HCT116 (cell line): ENCODE measurements at places on chromosomes 4 and X. TPM values are rescaled to one million over a fixed set of nuclear protein-coding genes. Genes with fewer than 3 reads are reported as not detected.
A peak's percentile ranks its signal among the peaks of the same experiment; 100 is the strongest.

- DNase-seq = no peak
Measured at GRCh38 chrX:25941559-25942250, 196.4 kb upstream of the MAGEB18 start.

- peak; percentile 29 for DNase-seq
Measured at GRCh38 chr4:38621028-38621684, 42.8 kb upstream of the KLF3 start.

- no peak for DNase-seq
Measured at GRCh38 chr4:2402048-2402842, 16.2 kb downstream of the ZFYVE28 start.

GRCh38 chrX:137366018-137366633 is 199.8 kb upstream of the ZIC3 start:
- no peak for DNase-seq

Gene RRH
- total RNA-seq = 0.42 TPM

GRCh38 chr4:53527326-53527725 is 64.0 kb downstream of the LNX1 start:
- no peak for DNase-seq

Gene PF4V1
- total RNA-seq = not detected

DNA sequence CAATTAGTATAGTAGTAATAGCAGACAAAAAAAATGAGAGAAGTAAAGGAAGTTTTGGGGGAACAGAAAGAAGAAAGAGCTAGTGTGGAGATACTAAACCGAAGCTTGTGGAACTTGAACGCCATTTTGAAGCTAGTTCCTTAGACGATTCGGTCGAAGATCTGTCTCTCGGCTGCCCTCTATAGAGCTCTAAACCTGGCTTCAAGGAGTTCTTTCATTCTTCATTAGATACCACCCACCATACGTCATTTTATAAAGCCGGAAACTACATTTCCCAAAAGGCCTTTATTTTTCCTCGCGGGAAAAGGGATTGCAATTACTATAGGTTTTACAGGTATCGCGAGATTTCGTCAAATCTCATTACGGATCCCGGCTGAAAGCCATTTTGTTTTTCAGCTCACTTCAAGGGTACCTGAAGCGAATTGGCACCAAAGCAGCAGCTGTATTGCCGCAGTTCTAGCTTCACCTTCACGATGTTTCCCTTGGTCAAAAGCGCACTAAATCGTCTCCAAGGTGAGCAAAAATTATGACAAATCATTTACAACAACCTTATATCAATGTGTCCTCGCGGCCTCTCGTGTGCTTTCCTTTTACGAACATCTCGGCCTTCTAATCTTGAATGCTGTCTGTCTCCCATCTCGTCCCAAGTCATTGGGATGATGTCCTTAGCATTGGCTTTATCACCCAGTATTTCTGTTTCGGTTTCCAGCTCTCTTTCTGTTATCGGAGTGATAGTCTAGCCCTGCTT is at the start of gene COX7B:
TSS of gene COX7B (plus strand) at position 388 of the 748 bp plus-strand sequence. CDS start at position 474, 86 bp downstream.
- DNase-seq = peak; percentile 94

Gene SRPX
- 18.2 TPM for total RNA-seq

DNA sequence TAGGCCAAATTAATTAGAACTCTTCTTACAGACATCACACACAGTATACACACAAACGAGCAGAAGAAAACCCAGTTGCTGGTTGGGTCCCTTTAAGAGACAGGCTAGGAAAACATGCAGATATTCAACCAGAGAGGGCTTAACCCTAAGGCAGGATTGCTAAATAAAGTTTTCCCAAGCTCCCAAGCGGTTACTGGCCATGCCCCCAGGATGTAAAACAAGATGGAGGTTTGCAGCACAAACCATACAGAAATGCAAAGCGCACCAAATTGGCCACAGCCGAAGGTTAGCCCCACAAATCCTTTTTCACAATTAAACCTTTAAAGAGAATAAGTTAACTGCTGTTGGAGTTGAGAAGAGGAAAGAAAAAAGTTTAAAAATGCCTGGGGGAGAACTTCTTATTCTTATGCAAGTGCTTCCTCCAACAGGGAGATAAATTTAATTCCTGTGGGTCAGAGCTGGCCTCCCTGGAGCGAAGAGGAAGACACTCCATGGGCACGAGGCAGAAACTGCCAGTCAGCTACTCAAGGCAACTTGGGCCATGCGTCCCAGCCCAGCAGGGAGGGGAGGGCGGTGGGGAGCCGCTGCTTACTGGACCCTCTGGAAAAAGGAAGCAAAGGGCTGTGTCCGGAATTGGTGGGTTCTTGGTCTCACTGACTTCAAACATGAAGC is 167.6 kb upstream of the ARSJ start:
- DNase-seq = no peak

DNA sequence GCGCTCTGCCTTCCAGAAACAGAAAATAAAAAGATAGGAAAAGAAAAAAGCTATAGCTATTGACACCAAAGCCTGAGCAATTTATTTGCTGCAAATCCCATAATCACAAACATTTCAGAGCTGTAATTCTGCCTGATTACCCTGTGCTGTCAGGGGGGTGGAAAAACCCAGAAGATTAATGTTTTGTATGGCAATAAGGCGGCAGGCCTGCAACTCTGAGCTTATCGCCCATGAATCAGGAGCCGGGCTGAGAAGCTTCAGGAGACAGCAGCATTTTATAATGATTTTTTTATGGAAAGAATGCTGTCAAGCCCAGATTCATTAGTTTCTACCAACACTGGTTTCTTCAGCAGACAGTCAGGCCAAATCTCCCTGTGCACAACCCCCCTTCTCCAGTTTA is 82.6 kb upstream of the TMEM164 start:
- DNase-seq = no peak

GRCh38 chrX:27438937-27439336 is 24.2 kb downstream of the PPP4R3C start:
- DNase-seq = no peak

Gene HSD17B13
- total RNA-seq = 0.81 TPM

GRCh38 chrX:120335289-120335688 is 24.0 kb upstream of the TMEM255A start:
- DNase-seq = no peak

DNA sequence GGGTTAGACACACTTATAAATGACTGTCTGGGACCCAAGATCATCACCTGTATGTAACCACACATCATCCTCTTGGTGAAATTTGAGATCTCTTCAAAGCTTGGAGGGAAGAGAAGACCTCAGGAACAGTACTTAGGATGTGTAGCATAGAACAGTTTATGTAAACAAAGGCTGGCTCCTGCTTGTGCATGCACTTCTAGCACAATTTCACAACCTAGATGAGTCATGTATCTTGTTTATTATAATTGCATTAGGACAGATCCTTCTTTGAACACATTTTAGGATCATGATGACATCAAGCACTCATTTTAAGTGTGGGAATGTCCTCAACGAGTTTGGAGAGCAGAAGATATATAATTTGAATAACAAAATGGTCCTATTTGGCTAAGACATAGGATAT is 26.3 kb upstream of the ZMAT1 start:
- no peak for DNase-seq
